ENCODE measurements at places on chromosomes 11 and 22. TPM values are rescaled to one million over a fixed set of nuclear protein-coding genes. Genes with fewer than 3 reads are reported as not detected.

OR2AG1 gene
- not detected for total RNA-seq

CASP4 gene
- 61.0 TPM for total RNA-seq

GRCh38 chr11:117919341-117919740 is 9.9 kb downstream of the TMPRSS13 start:
- H3K4me3 ChIP-seq = no peak overlapping the region
- DNase-seq = no peak
- H3K36me3 ChIP-seq = no peaks in the 10 kb centered on the region
- no peak overlapping the region for H3K27ac ChIP-seq
- H3K27me3 ChIP-seq = no peaks in the 10 kb centered on the region
- no peaks in the 10 kb centered on the region for H3K4me1 ChIP-seq

- H3K27ac ChIP-seq = no peak within 1 kb of the TSS
- no peaks in the 10 kb centered on the region for H3K27me3 ChIP-seq
- peaks cover 1% of the 10 kb centered on the region for H3K36me3 ChIP-seq
- no peak within 1 kb of the TSS for H3K4me3 ChIP-seq
Measured at GRCh38 chr11:78063440-78064181, at the start of gene THRSP. TSS of gene THRSP (plus strand) at chr11:78063861. CDS start at chr11:78063882, 21 bp downstream.

TRIM51 gene
- total RNA-seq = not detected

- no peak for DNase-seq
- no peak overlapping the region for H3K4me3 ChIP-seq
- peaks cover 2% of the 10 kb centered on the region for H3K36me3 ChIP-seq
- no peaks in the 10 kb centered on the region for H3K4me1 ChIP-seq
- no peak overlapping the region for H3K27ac ChIP-seq
Measured at GRCh38 chr11:12880327-12880726, 128.8 kb upstream of the RASSF10 start.

GRCh38 chr11:57453543-57454177 is 6.7 kb upstream of the RTN4RL2 start:
- H3K4me3 ChIP-seq = no peak overlapping the region
- H3K27me3 ChIP-seq = no peaks in the 10 kb centered on the region
- H3K4me1 ChIP-seq = peaks cover 32% of the 10 kb centered on the region
- DNase-seq = peak; percentile 46
- H3K36me3 ChIP-seq = no peaks in the 10 kb centered on the region

DNA sequence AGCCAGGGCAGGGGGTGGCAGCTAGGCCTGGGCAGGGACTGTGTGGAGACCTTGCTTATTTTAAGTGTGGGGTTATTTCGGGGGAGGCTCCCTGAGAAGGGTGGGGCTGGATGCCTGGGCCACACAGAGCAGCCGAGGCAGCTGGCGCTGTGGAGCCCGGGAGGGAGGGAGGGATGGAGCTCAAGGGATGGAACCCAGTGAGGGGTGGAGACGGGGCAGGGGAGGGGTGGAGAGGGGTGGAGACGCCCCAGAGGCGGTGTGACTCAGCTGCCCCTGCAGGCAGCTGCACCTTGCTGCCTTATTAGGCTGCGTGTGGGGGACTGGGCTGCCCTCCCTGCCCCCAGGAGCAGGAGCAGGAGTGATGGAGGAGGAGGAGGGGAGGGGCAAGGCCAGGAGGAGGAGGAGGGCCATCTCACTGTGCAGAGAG is 9.8 kb upstream of the TSSC4 start:
- no peak for DNase-seq
- H3K27me3 ChIP-seq = no peaks in the 10 kb centered on the region
- no peak overlapping the region for H3K4me3 ChIP-seq
- H3K36me3 ChIP-seq = no peaks in the 10 kb centered on the region

DNA sequence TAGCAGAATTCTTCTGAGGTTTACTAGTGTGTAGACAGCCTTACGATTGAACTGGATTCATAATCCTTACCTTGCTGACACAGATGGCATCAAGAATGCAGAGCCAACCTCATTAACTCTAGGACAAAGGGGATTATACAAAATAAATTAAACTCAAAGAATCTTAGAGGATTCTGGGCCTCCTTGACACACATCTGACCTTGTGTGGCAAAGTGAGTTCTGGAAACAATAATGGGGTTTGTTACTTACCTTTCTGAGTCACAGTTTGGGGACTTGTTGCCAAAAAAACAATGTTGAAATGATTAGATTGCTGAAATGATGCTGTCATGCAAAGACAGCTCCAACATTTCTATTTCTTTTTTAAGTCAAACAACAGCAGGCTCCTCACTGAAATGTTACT is 179.1 kb upstream of the ISX start:
- H3K27ac ChIP-seq = no peak overlapping the region
- DNase-seq = no peak
- H3K4me1 ChIP-seq = no peaks in the 10 kb centered on the region
- no peaks in the 10 kb centered on the region for H3K36me3 ChIP-seq
- no peak overlapping the region for H3K4me3 ChIP-seq

GRCh38 chr11:102727890-102728289 is 3.1 kb upstream of the MMP8 start:
- no peak overlapping the region for H3K4me3 ChIP-seq
- no peaks in the 10 kb centered on the region for H3K27me3 ChIP-seq
- no peaks in the 10 kb centered on the region for H3K36me3 ChIP-seq
- H3K4me1 ChIP-seq = no peaks in the 10 kb centered on the region
- DNase-seq = no peak

- H3K27me3 ChIP-seq = no peaks in the 10 kb centered on the region
- DNase-seq = no peak
- no peaks in the 10 kb centered on the region for H3K4me1 ChIP-seq
- H3K27ac ChIP-seq = no peak overlapping the region
- H3K36me3 ChIP-seq = no peaks in the 10 kb centered on the region
Measured at GRCh38 chr11:2240834-2241233, 29.6 kb downstream of the ASCL2 start.

- no peaks in the 10 kb centered on the region for H3K27me3 ChIP-seq
- DNase-seq = no peak
- H3K4me3 ChIP-seq = no peak overlapping the region
- H3K36me3 ChIP-seq = no peaks in the 10 kb centered on the region
Measured at GRCh38 chr11:45213316-45213665, 66.9 kb downstream of the PRDM11 start.

DNA sequence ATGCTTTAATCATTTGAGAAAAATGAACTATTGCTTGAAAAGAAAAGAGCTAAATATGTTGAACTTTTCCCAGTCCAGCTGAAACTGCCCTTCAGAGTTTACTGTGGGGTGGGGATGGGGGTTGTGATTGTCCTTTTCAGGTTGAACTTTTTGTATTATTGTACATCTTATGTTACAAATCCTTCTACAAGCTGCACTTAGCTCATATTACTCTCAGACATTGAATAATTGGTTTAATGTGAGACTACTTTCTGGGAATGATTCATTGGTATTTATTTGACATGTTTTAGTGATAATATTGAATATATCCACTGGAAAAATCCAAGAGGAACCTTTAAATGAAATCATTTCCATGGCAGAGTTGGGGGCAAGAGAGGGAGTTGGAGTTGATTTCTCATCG is 84.9 kb downstream of the ATXN10 start:
- no peaks in the 10 kb centered on the region for H3K4me1 ChIP-seq
- no peak overlapping the region for H3K4me3 ChIP-seq
- no peaks in the 10 kb centered on the region for H3K27me3 ChIP-seq
- peak overlapping the region; percentile 61 for H3K27ac ChIP-seq
- DNase-seq = no peak

- no peak overlapping the region for H3K4me3 ChIP-seq
- peaks cover 4% of the 10 kb centered on the region for H3K36me3 ChIP-seq
Measured at GRCh38 chr22:19056951-19057401, 65.2 kb downstream of the DGCR2 start.

DNA sequence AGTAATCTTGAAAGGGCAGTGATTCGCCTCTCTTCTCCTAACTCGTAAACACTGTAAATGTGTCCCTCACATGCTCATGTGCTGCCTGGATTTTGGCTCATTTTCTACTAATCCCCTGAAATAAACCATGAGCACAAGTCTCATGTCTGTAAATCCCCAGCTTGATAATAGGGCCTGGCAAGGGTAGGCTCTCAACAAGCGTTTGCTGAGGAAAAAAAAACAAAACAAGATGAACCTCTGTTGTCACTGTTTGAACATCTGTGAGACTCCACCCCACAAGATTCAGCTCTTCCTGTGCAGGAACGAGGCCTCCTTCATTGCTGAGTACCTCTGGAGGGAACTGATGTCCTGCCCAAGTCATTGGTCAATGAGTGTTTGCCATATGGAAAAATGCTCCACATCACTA is 4.5 kb upstream of the CYB5R2 start:
- H3K36me3 ChIP-seq = no peaks in the 10 kb centered on the region
- H3K4me1 ChIP-seq = peaks cover 7% of the 10 kb centered on the region
- no peak overlapping the region for H3K27ac ChIP-seq
- H3K4me3 ChIP-seq = no peak overlapping the region
- no peaks in the 10 kb centered on the region for H3K27me3 ChIP-seq
- DNase-seq = no peak

GRCh38 chr22:43346521-43346929 is 3.4 kb upstream of the SCUBE1 start:
- H3K27me3 ChIP-seq = no peaks in the 10 kb centered on the region
- no peak overlapping the region for H3K4me3 ChIP-seq
- DNase-seq = peak; percentile 71
- H3K27ac ChIP-seq = no peak overlapping the region

PARVG gene
- 13.2 TPM for total RNA-seq

C11orf87 gene
- total RNA-seq = not detected

DNA sequence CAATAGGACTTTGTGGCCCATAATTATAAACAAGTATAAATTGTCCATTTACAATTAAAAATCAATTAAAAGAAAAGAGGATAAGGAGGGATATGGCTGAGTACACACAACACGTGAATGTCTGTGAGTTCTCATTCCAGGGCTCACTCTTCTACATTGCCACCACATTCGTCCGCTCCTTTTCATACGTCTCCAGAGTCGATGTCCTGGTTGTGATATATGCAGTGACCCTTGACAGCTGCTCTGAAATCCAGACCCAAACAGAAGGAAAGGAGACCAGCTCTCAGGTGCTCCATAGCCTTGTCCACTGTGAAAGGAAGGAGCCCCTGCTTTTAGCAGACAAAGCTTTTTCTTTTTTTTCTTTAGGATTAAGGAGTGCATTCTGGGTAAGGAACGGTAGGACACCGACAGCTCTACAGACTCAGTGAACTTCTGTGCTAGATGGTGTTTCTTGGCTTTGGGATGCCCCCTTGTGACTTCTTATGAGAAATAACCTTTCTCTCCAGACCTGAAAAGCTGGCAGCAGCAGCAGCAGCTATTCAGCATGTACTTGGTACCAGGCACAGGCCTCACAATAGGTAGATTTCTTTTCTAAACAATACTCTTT is 19.7 kb upstream of the DNAJB13 start:
- H3K4me3 ChIP-seq = no peak overlapping the region
- H3K4me1 ChIP-seq = no peaks in the 10 kb centered on the region
- no peaks in the 10 kb centered on the region for H3K27me3 ChIP-seq
- DNase-seq = peak; percentile 36
- peaks cover 13% of the 10 kb centered on the region for H3K36me3 ChIP-seq
- no peak overlapping the region for H3K27ac ChIP-seq

CAVIN3 gene
- total RNA-seq = 47.7 TPM

GRCh38 chr11:12559011-12559410 is 115.2 kb upstream of the TEAD1 start:
- no peaks in the 10 kb centered on the region for H3K36me3 ChIP-seq
- no peaks in the 10 kb centered on the region for H3K27me3 ChIP-seq
- H3K4me3 ChIP-seq = no peak overlapping the region

SLC22A8 gene
- total RNA-seq = not detected

ANO5 gene
- total RNA-seq = 4.9 TPM

- H3K4me3 ChIP-seq = no peak overlapping the region
- no peak for DNase-seq
- no peak overlapping the region for H3K27ac ChIP-seq
- no peaks in the 10 kb centered on the region for H3K4me1 ChIP-seq
Measured at GRCh38 chr22:47914481-47915097, 1152.1 kb downstream of the TBC1D22A start.

DNA sequence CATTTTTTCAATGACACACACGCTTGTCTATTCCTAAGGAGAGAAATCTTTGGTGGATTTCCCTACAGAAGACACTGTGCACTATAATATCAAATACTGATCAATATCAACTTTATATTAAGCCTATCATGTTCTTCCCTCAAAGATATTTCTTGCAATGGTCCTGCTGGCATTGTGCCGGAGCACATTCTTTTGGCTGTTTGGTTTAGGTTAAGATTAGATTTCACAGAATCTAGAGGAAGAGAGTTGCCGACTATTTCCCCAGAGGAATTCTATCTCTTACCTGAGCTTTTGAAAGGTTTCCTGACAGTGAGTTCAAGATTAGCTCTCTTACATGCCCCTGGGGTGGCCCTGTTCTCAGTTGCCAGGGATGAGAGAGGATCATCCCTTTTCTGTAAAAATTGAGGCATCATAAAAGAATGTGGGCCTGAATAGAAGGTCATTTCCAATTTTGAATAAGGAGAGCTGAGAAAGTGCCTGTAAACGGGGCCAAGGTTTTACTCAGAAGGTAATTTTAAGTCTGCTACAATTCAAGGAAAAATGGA is 180.6 kb upstream of the ARHGAP20 start:
- H3K27ac ChIP-seq = no peak overlapping the region
- DNase-seq = no peak
- no peaks in the 10 kb centered on the region for H3K36me3 ChIP-seq

- no peak for DNase-seq
- no peak overlapping the region for H3K27ac ChIP-seq
Measured at GRCh38 chr11:44606472-44606871, 41.0 kb downstream of the CD82 start.

- H3K4me1 ChIP-seq = no peaks in the 10 kb centered on the region
- no peak overlapping the region for H3K4me3 ChIP-seq
- DNase-seq = no peak
- H3K36me3 ChIP-seq = no peaks in the 10 kb centered on the region
Measured at GRCh38 chr11:83115026-83115425, 41.9 kb upstream of the PCF11 start.

- no peaks in the 10 kb centered on the region for H3K27me3 ChIP-seq
- no peak overlapping the region for H3K27ac ChIP-seq
- no peaks in the 10 kb centered on the region for H3K36me3 ChIP-seq
- DNase-seq = no peak
Measured at GRCh38 chr11:61880031-61880430, 11.3 kb downstream of the FADS3 start.

DNA sequence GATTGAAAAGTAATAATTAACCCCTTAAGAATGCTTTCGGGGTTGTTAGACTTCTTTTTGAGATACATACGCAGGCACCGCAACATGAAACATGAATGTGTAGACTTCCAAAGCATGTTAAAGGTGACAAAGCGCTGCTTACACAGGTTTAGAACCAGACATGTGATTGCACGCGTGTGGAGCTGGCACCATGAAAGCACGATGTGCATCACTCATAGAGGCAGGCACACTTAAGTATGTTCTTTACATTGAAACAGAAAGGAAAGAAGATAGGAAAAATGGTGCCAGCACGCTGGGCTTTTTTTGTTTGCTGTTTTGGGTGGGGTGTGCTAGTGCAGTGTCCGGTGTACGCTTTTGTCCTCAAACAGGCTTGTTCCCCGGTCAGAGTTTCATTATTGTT is 83.6 kb upstream of the PPARA start:
- H3K36me3 ChIP-seq = no peaks in the 10 kb centered on the region
- peak overlapping the region; percentile 100 for H3K27ac ChIP-seq
- DNase-seq = no peak
- peaks cover 75% of the 10 kb centered on the region for H3K4me1 ChIP-seq
- no peaks in the 10 kb centered on the region for H3K27me3 ChIP-seq
- no peak overlapping the region for H3K4me3 ChIP-seq

RIC3 gene
- total RNA-seq = 44.5 TPM
